ENCODE measurements at places on chromosomes 1 and 21.

GRCh38 chr21:33036430-33037162, 10.9 kb downstream of the OLIG2 start:
- no peak for DNase-seq

DNA sequence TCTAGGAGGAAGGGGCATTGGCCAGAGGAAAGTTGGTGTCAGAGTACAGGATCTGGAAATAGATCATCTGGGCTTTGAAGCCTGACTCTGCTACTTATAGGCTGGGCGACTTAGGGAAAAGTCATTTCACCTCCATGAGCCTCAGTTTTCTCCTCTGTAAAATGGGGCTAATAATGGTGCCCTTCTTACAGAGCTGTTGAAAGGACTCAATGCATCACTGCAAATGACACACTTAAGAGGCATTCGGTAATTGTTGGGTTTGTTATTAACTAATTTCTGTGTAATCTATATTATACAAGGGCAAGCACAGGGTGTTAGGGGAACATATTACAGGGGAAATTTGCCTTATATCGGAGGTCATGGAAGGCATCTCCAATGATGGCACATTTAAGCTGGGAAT, 96.1 kb downstream of the KAZN start:
- no peak for DNase-seq

DNA sequence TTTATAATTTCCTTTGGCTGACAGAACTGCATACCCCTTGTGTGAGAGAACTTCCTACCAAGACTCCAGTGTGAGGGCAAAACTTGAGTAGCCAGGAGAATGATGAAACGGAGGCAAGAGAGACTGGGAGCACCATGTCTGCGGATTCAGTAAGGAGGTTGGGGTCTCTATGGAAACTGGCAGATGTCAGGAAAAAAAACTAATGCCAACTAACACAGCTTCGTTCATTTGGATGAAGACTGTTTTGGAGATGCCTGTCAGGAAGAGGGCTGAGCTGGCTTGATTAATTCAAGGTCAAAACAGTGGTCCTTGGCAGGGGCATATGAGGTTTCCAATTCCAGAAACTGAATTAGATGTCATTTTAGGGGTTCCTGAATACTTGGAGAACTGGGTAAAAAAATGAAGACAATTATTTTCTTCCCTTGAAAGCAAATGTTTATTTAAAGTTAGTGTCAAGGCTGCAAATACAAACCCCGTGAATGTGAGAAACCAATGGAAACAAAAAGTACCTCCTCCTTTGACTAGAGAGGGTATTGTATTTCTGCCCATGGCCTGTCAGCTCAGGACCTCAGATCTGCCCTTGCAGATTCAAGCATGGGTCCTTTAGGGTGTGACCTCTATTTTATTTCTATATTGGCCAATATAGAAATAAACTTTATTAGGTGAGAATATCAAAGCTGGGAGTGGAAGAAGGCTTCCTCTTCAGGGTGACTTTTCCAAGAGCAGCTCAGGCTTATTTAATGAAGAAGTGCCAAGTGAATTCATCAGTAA, 110.5 kb downstream of the MAST2 start:
- no peak for DNase-seq

DNA sequence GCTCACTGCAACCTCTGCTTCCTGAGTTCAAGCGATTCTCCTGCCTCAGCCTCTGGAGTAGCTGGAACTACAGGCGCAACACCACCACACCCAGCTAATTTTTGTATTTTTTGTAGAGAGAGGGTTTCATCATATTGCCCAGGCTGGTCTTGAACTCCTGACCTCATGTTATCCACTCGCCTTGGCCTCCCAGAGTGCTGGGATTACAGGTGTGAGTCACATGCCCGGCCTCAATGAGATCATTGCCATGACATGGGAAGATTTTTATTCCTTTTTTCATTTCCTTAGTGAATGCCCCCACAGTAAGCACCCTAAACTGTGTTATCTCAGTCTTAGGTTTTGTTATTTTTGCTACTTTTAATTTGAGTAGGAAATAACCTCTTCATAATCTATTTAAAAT, 977.9 kb downstream of the BRINP3 start:
- DNase-seq: no peak

GRCh38 chr1:3024588-3024987, 3.3 kb downstream of the ACTRT2 start:
- no peak for DNase-seq

DNA sequence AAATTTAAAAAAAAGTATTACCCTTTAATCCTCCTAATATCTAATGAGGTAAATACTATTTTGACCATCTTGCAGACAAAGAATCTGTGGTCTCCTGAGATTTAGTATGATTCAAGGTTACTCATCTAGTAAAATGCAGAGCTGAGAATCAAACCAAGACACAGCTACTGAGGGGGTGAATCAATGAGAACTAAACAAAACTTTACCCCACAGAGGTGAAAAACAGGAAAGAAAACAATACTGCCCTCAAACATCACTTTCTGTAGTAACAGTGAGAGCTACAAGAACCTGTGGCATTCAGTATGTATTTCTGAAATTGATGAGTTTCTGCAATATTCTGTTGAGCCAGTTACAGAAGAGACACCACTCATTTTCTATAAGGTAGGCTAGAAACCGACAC, 85.1 kb downstream of the JAK1 start:
- no peak for DNase-seq

- DNase-seq: no peak
Observed at GRCh38 chr1:61171346-61171745, 89.0 kb downstream of the NFIA start.

DNA sequence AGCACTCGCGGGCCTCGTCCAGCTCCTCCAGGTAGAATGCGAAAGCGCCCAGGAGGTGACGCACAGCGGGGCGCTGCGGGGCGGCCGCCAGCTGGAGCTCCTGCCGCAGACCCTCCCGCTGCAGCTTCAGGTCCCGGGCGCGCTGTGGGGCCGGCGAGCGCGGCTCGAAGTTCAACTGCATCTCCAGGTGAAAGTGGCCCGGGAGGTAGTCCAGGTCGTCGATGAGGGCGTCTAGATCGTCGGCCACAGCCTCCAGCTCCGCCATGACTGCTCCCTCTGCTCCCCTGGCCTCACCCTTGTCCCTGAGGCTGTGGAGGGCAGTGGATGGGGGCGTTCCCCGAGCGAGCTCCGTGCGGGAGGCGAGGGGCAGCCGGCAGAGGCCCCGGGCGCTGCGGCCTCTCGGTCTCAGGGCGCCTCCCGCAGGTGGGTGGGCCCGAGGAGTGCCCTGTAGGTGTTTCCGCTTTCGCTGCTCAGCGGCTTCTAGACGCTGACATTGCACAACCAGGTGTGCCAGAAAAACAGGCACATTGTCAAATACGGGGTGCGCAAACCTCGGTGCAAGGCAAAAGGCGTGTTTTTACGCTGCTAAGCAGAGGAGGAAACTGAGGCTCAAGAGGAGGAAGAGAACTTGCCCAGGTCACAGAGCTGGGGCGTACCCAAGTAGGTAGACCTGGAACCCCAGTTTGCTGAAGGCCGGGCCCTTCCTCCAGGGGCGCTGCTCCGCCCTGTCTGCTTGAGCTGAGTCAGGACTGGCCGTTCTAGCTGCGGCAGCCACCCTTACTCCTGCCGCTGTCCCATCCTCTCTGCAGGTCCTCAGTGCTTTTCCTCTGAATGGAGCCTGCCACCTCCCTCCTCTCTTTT, at the start of gene TTC22:
Gene TTC22, minus strand, starts transcription at position 425 of the 861 bp plus-strand sequence. Its CDS starts 160 bp downstream, at position 265.
- peak; percentile 70 for DNase-seq

DNA sequence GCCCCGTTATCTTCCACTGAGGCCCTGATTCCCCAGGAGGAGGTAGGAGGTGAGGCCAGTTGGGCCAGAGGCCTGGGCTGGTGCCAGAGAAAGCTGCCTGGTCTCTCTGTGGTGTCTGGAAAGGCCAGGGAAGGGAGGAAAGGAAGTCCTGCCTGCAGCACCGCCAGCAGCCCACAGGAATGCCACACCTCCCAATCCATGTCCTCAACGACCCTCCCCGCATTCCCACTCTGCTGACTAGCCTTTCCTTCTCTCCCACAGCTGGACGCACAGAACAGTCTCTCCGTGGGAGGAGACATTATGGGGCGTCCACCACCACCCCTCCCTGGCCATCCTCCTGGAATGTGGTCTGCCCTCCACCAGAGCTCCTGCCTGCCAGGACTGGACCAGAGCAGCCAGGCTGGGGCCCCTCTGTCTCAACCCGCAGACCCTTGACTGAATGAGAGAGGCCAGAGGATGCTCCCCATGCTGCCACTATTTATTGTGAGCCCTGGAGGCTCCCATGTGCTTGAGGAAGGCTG, 18.0 kb downstream of the CSF1 start:
- no peak for DNase-seq

DNA sequence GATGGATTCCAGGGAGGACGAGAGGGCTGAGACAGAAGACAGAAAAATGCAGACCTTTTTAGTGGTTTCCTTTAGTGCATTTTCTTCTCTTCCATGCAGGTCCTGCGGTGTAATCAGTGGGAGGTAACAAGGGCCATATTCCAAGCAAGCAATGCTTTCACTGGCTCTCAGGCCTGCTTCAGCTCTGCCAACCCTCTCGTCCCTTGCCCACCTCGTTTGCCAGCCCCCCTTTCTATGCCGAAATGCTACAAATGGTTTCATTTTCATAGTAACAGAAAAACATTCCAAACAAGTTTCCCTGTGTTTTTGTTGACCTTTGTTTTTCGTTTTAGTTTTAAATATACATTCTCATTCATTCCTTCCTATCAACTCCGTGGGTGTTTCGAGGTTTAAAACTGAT, 443.1 kb downstream of the TTLL7 start:
- no peak for DNase-seq

DNA sequence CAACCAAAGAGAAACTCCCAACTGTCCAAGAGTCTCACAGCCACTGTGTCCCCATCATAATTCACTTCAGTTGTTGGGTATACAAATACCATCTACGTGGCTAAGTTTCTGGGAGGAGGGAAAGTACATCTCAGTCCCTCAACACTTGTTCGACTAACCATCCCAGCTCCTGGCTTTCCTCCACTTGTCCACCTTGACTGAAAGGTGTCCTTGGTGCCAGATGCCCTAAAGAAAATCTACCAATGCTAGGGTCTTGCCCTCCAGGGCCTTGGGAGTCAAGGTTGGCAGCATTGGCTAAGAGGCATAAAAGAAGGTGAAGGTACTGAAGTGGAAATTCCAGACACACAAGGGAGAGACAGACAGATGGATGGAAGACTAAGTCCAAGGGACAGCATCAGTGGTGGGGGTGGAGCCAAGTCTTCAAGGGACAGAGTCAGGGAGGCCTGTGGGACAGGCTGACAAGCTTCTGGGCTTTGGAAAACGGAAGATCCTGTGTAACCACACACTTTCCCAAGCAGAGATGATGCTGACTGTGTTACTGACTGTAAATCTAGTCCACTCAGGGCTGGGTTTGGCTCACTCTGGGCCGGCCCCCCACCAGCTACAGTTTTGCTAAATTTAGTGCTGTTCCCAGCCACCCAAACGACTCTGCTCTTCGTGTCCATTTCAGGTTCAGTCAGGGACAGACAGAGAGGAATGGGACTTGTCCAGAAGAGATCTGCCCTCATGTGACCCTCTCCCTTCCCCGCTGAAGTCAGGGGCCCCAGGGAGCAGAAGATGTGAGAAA, 60.1 kb downstream of the CD34 start:
- no peak for DNase-seq

DNA sequence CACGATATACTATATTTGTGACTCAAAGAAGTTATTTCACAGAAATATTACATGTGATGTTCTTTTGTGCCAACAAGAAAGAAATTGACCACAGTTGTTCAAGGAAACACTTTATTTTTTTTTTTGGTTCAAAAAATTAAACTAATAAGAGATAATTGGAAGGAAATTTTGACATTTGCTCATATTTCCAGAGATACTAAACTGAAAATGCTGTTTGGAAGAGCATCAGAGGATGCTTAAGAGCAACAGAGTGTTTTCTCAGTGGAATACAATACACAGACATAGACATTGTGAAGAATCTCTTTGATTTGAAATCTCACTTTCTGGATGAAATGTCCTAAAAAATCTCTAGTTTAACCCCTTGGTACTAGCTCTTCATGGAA, 760.4 kb upstream of the CXADR start:
- DNase-seq: no peak

DNA sequence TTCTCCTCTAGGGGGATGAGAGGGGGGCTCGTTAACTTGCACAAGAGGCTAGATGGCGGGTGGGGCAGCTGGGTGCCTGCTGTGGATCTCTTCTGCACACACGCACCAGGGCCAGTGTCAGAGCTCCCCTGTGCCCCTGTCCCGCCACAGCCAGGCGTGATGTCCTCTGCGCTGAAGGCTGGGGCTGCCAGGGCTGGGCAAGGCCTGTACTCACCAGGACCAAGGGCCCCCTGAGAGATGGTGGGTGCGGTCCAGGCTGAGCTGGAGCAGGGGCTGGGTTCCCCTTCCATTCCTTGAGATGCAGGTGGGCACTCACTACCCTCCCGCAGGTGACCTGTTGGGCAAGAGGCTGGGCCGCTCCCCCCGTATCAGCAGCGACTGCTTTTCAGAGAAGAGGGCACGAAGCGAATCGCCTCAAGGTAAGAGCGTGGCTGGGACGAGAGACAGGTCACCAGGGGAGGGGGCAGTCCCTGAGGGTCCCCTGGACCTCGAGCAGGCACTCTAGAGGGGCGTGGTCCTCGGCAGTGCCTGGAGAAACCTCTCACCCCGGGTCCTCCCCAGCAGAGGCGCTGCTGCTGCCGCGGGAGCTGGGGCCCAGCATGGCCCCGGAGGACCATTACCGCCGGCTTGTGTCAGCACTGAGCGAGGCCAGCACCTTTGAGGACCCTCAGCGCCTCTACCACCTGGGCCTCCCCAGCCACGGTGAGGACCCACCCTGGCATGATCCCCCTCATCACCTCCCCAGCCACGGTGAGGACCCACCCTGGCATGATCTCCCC, 15.2 kb downstream of the SAMD11 start:
- DNase-seq: no peak

GRCh38 chr1:109777980-109778625, 14.4 kb upstream of the EPS8L3 start:
- DNase-seq: no peak

DNA sequence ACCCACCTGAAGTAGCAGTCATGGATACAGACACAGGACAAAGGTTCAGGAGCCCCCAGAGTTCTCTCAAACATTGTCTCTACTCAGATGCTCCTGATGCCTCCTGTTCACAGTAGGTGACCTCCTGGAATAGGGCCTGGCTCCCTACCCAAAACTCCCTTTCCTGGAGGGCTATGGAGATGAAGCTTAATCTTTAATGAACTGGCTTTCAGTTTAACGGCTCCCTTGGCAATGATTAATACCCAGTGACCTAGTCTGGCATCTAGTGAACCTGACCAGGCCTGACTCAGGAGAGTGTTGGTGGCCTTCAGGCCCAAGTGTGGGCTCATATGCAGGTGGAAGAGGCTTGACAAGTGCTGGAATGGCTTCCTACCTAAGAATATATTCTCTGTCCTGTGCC, 65.2 kb upstream of the TRABD2B start:
- DNase-seq: no peak

DNA sequence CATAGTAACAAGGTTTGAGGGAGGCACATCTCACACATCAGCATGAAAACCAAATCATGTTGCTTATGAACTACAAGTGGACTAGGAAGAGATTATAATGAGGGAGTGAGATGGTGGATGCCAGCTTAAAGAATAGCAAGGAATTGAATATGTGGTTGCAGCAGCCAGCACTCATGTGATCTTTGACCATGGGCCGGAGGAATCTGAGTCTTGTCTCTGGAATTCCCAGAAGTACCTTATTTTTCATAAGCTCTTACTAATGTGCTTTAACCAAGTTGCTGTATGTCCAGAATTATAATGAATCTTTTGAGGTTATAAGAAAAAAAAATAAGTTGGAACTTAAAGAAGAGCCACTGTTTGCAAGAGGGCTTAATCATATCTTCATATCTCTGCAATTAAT, 97.0 kb downstream of the DISP1 start:
- DNase-seq: no peak

Data from stimulated activated CD4-positive, alpha-beta T cell treated with anti-CD3 and anti-CD28 coated beads, Interleukin-1b, Interleukin-23, amount 100 ng/mL, for 48 hours (primary cell).